Activated naive CD8-positive, alpha-beta T cell treated with anti-CD3 and anti-CD28 coated beads for 36 hours (primary cell): ENCODE measurements at places on chromosomes 13 and 19. TPM values are rescaled to one million over a fixed set of nuclear protein-coding genes. Genes with fewer than 3 reads are reported as not detected.

CATSPERD gene
- total RNA-seq: not detected

HSD11B1L gene
- total RNA-seq: 3.2 TPM

GRCh38 chr13:33228648-33229445 is 56.7 kb downstream of the STARD13 start:
- DNase-seq: no peak

- no peak for DNase-seq
These were observed 1251.9 kb upstream of the SLC10A2 start for GRCh38 chr13:104318121-104318520.

DNA sequence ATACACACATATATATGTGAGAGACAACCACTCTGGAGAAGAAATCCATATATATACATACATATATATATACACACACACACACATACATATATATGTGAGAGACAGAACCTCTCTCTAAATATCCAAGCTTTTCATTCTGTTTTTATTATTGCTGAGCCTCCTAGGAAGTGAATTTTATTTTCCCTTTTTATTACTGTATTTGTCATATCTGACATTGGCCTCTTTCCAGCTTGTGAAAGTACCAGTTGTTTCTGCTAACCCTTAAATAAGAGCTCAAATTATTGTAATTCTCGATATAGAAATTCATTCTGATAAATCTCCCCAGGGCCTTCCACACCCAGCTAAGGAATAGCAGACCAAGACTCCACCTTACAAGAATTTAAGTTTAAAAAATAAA is 81.0 kb downstream of the NUFIP1 start:
- DNase-seq: no peak

- DNase-seq: peak; percentile 99
These were observed 638 bp upstream of the BICRA start for GRCh38 chr19:47608074-47608918.

DNA sequence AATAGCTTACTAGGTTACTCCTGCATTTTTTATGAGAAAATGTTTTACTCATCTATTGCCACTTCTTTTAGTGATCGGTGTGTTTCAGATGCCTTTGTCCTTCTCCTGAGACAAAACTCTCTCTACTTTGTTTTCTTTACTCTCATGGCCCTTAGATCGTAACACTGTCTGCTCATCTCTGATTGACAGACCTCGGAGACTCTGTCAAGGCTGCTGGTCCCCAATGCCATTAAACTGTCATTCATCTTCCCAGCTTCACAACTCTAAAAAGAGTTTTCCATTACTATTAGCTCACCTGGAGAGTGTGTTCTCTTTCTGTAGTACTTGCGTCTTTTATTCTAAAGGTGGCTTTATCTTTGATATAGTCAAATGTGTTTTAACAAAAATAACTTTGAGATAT is 765.2 kb downstream of the SLITRK1 start:
- DNase-seq: no peak

DNA sequence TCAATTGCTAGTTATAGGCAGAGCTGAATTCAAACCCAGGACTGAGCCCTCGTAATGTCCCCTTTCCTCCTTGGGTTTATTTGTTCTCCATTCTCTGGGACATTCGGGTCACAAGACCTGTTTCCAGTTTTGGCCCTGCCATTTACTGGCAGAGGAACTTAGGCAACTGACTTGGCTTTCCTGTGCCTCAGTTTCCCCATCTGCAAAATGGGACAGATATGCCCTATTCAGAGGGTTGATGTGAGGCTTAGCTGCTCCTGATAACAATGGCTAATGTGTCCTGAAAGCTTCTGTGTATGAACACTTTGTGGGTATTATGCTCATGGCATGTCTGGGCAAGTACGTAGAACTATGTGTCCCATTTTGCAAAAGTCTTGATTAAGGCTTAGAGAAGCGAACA is 996 bp downstream of the ZNF524 start:
- DNase-seq: no peak

GRCh38 chr13:46184277-46184699 is 2.3 kb upstream of the LCP1 start:
- DNase-seq: peak; percentile 66

GRCh38 chr13:52377898-52378297 is 28.1 kb downstream of the THSD1 start:
- no peak for DNase-seq

DNA sequence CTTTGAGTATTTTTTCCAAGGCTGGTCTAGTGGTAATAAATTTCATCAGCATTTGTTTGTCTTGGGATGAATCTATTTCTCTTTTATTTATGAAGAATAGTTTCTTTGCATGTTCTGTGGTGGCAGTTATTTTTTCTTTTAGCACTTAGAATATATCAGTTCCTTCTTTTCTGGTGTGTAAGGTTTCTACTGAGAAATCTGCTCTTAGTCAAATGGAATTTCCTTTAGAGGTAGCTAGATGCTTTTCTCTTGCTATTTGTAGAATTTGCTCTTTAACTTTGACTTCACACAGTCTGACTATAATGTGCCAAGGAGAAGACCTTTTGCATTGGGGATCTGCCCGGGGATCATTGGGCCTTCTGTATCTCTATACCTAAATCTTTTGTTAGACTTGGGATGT is 4.1 kb upstream of the SIGLEC6 start:
- no peak for DNase-seq

- no peak for DNase-seq
These were observed 129.2 kb downstream of the TBC1D4 start for GRCh38 chr13:75352641-75353327.

- no peak for DNase-seq
These were observed 46.2 kb downstream of the MYO9B start for GRCh38 chr19:17121736-17122293.

DNA sequence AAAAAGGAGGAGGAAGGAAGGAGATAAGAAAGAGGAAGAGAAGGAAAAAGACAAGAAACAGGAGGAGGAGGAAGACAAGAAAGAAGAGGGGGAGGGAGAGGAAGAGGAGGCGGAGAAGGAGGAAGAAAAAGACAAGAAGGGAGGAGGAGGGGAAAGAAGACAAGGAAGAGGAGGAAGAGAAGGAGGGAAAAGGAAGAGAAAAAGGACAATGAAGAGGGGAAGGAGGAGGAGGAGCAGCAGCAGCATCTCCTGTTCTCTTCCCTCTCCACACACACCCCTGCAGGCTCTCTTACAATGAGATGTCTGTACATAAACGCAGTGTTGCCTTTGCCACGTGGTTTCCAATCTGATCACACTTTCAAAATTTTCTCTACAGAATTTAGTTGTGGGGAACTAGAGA is 66.6 kb downstream of the RUBCNL start:
- no peak for DNase-seq

- no peak for DNase-seq
These were observed 102.0 kb downstream of the ATP11A start for GRCh38 chr13:112791663-112792440.
